ENCODE measurements at places on chromosomes 13 and 19.

- no peak for DNase-seq
Observed at GRCh38 chr13:85638815-85639393, 160.3 kb downstream of the SLITRK6 start.

DNA sequence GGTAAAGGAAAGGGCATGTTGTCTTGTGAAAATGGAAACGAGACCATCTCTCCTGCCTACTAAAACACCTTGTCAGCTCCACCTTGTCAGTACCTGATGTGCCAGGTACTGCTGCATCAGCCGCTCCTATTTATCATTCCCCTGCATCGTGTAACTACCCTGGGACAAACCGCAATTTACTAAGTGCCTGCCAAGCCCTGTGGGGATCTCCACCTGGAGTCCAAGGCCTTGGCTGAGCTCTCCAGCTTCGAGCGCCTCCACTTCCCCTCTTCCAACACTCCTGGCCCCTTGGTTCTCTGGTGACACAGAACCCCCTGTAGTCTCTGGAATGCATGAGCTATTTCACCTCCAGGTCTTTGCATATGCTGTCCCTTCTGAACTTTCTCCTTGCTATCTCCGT, 25.9 kb upstream of the CCNP start:
- no peak for DNase-seq

- no peak for DNase-seq
Observed at GRCh38 chr19:50377051-50377461, 799 bp downstream of the NR1H2 start.

GRCh38 chr13:66414066-66414800, 815.9 kb downstream of the PCDH9 start:
- no peak for DNase-seq

- DNase-seq = no peak
Observed at GRCh38 chr13:46953331-46953730, 56.5 kb upstream of the HTR2A start.

- DNase-seq = no peak
Observed at GRCh38 chr13:110346661-110347067, 39.6 kb downstream of the COL4A2 start.

- no peak for DNase-seq
Observed at GRCh38 chr13:51607165-51607564, 22.9 kb downstream of the WDFY2 start.

DNA sequence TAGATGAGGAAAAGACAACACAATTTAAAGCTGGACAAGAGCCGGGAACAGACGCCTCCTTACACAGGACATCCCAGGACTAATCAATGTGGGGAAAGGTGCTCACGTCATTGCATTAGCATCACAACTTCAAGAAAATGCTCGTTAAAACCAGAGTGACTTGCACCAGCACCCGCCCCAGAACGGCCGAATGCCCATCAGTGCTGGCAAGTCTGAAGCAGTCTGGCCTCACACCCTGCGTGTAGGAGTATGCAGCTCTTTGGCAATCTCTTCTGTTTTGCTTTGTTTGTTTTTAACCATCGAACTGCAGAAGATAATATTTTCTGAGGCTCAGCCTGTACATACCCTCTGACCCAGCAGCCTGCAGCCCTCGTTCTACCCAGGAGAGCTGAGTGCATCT, 44.8 kb upstream of the LDLR start:
- DNase-seq = no peak

GRCh38 chr19:12628040-12629022, 17.6 kb downstream of the ZNF791 start:
- DNase-seq = no peak

- DNase-seq = no peak
Observed at GRCh38 chr19:44732235-44733014, 16.1 kb upstream of the BCL3 start.

GRCh38 chr13:71540098-71540497, 326.9 kb downstream of the DACH1 start:
- DNase-seq = no peak

- no peak for DNase-seq
Observed at GRCh38 chr19:18469069-18469846, 31.3 kb upstream of the ISYNA1 start.

DNA sequence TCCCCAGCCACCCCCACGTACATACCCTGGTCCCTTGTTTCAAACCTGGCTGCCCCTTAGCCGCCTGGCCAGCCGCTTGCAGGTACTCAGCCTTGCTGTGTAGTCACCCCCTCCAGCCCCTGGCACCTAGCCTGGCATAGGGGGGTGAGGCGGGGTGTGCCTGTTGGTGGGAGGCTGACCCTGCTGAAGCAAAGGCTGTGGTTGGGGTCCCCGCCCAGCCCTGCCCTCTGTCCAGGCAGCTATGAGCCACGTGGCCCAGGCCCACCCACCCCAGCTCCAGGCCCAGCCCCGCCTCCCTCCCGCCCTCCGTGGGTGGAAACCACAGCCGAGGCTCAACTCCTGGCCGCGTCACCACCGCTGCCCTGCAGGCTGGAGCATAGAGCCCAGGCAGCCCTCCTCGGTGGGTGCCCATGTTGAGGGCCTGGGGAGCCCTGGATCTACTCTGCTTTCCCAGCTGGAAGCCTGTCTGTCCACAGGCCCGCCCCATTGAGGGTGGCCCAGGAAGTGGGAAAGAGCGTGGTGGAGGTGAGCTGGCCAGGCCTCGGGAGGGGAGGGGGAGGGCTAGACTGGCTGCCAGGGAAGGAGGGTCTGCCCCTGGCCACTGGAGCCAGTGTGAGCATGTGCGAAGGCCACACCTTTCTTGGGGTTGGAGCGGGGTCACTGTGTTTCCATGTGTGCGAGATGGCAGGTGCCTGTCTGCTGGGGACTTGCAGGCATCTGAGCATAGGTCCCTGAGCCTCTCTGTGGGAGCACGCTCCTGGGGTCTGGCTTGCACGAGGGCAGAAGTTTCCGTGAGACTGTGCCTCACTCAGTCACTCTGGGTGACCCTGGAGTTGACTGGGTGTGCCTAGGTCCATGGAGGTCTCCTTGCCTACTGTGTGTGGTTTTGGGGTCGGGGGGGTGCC, 31.0 kb downstream of the PAK4 start:
- no peak for DNase-seq

GRCh38 chr13:86569974-86570373, 770.8 kb upstream of the SLITRK6 start:
- DNase-seq = no peak

GRCh38 chr19:53903055-53903680, 5.9 kb upstream of the CACNG7 start:
- DNase-seq = no peak

DNA sequence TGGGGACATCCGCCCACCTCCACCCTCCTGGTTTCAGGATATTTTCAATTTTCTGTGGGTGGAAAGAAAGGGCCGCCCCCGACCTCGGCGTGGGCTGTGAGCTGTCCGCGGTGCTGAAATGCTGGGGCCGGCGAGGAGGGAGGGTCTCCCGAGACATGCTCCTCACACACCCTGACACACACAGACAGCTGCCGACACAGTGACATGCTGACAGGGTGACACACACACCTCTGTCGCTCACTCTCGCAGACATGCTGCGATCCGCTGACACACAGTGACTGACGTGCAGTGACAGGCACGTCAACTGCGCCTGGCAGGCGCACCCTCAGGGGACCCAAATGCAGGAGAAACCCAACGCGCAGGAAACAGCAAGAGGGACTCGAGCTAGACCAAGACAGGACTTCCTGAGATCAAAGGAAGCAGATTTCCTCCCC, 25.1 kb upstream of the MEIS3 start:
- no peak for DNase-seq
